ENCODE measurements at places on chromosomes 3 and 15. TPM values are rescaled to one million over a fixed set of nuclear protein-coding genes. Genes with fewer than 3 reads are reported as not detected.

PDCD7 gene
- total RNA-seq, result 20.8 TPM

KLHL6 gene
- total RNA-seq, result not detected

SEMA5B gene
- not detected for total RNA-seq

EAF2 gene
- 2.5 TPM for total RNA-seq

MORC1 gene
- not detected for total RNA-seq

PFN2 gene
- 30.4 TPM for total RNA-seq

CHAC1 gene
- 4.8 TPM for total RNA-seq

LRRC58 gene
- total RNA-seq, result 11.6 TPM

ACKR2 gene
- total RNA-seq, result 3.1 TPM

GPR149 gene
- total RNA-seq, result not detected

C3orf70 gene
- total RNA-seq, result 1.9 TPM

CLDN11 gene
- total RNA-seq, result 1.1 TPM

ASB14 gene
- not detected for total RNA-seq

STRIT1 gene
- not detected for total RNA-seq

MYLK gene
- 10.7 TPM for total RNA-seq

SPTBN5 gene
- total RNA-seq, result 1.9 TPM

SOX14 gene
- not detected for total RNA-seq

MYO5A gene
- 23.3 TPM for total RNA-seq

CSTA gene
- 2,531 TPM for total RNA-seq

ADAMTS9 gene
- total RNA-seq, result 5.2 TPM

GP5 gene
- total RNA-seq, result not detected

FBXO40 gene
- total RNA-seq, result not detected

MLF1 gene
- 5.9 TPM for total RNA-seq

ATP13A4 gene
- 24.9 TPM for total RNA-seq

GTPBP8 gene
- total RNA-seq, result 18.8 TPM

GABRB3 gene
- total RNA-seq, result 0.95 TPM

ADCY5 gene
- 3.3 TPM for total RNA-seq

CAMK2N2 gene
- total RNA-seq, result not detected

GPR62 gene
- total RNA-seq, result not detected

MINAR1 gene
- total RNA-seq, result 0.08 TPM

CD200R1 gene
- 5.5 TPM for total RNA-seq

MYO1E gene
- 55.1 TPM for total RNA-seq

MOBP gene
- not detected for total RNA-seq

ACTC1 gene
- total RNA-seq, result 0.09 TPM

ZSCAN2 gene
- total RNA-seq, result 0.61 TPM

FSIP1 gene
- total RNA-seq, result not detected
